Bone marrow (tissue), 2 donors: ENCODE measurements at places on chromosomes 1 and 21.

- no peak for DNase-seq
Measured at GRCh38 chr21:45469273-45470086, 64.5 kb downstream of the COL18A1 start.

- no peak for DNase-seq
Measured at GRCh38 chr21:45470773-45471524, 66.0 kb downstream of the COL18A1 start.

DNA sequence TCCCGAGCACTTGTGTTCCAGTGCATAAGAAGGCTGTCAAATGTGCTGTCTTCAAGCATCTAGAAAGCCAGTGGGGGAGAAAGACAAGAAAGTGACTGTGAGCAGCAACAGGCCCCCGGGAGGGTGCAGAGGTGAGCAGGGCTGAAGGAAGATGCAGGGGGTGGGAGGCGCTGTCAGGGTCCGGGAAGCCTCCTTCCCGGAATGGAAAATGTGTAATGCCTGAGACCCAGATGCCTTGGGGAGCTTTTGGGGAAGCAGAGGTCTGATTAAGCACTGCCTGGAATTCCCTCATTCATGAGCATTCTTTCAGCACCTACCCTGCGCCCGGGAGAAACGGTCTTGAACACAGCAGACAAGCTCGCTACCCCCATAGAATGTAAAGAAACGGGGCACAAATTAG is 1.3 kb downstream of the NPHP4 start:
- DNase-seq: no peak

DNA sequence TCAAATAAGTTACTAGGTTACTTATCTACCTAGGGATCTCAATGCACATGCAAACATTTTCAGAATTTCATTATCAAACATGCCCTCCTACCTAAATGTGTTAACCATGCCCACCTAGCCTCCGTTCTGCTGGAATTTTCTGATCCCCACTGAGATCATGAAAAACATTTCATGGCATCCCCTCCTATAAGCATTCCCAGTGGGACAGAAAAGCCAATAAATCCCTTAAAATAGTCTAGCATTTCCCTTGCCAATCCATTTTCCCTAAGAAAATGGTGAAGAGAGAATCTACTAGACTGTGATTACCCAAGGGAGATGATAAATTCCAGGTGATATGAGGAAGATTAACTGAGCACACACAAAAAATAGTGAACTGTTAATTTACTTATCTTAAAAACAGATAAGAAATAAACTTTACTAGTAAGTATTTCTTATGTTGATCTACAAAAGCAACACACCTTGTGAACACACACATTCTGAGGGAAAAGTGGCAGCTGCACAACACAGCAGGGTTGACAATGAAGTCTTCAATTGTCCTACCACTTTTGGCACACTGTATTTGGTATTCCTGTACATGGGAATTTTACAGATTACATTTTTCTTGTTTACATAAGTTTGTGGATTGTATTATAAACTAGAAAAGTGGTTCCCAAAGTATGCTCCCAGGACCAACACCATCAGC is 49.6 kb downstream of the ARID4B start:
- no peak for DNase-seq

- no peak for DNase-seq
Measured at GRCh38 chr1:77975907-77976306, 3.0 kb downstream of the FUBP1 start.
